Stimulated activated CD8-positive, alpha-beta memory T cell treated with anti-CD3 and anti-CD28 coated beads, Interleukin-4, amount 100 ng/mL, for 4 hours (primary cell): ENCODE measurements at places on chromosomes 5 and 9.

DNA sequence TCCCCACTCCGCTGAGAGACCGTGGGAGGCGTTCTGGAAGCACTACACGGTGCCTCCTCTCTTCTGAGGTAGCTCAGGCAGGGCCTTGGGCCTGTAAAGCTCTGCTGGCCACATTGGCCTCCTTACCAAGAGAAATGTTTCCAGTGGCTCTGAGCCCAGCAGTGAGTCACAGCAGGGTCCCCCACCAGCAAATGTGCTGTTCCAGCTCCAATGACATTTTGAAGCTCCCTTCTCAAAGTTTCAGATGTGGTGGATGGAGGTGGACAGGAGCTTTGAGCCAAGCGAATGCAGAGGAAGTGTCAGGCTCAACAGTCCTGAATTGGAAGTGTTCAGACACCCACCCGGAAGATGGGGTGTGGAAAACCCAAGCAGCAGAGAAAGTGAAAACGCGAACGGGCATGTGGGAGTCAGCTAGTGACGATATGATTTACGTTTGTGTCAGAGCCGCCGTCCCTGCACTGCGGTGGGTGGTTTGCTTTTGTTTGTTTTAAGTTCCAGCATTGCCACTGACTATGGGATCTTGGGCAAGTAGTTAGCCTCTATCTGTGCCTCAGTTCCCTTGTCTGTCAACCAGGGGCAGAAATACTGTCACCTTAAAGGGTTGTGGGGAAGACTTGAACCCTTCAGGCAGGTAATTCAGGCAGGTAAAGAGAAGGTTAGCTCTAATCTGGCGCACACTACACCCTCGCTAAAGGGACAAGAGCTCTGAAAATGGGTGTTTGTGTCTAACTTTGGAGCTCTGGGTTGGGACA, 38.2 kb downstream of the C5orf15 start:
- peak; percentile 40 for DNase-seq

- no peak for DNase-seq
These were observed 47.0 kb downstream of the PRR16 start for GRCh38 chr5:120510994-120511686.

- no peak for DNase-seq
These were observed 60.1 kb upstream of the SPATA31C2 start for GRCh38 chr9:88198341-88198807.

- DNase-seq, result no peak
These were observed 116.5 kb downstream of the SNX18 start for GRCh38 chr5:54634089-54634488.

DNA sequence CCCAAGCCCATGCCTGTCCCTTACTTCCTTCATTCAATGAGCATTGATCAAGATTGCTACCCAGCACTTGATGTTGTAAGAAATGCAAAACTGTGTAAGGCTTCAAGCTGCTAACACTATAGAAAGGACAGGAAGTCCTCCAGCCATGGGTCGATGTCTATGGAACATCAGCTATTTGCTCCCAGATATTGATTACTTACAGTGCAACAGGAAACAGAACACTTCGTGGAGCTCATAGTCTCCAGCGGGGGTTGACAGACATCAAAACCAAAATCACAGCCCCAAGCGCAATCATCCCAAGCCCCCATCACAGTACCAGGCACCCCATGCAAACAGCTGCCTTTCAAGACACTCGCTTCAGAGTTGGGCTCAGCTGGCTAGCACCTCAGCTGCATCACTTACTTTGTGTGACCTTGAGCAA, 26.8 kb upstream of the DUSP1 start:
- no peak for DNase-seq

GRCh38 chr5:36311956-36312355, 10.3 kb upstream of the RANBP3L start:
- no peak for DNase-seq

- DNase-seq, result no peak
These were observed 506.5 kb downstream of the DMAC1 start for GRCh38 chr9:7293091-7293490.

DNA sequence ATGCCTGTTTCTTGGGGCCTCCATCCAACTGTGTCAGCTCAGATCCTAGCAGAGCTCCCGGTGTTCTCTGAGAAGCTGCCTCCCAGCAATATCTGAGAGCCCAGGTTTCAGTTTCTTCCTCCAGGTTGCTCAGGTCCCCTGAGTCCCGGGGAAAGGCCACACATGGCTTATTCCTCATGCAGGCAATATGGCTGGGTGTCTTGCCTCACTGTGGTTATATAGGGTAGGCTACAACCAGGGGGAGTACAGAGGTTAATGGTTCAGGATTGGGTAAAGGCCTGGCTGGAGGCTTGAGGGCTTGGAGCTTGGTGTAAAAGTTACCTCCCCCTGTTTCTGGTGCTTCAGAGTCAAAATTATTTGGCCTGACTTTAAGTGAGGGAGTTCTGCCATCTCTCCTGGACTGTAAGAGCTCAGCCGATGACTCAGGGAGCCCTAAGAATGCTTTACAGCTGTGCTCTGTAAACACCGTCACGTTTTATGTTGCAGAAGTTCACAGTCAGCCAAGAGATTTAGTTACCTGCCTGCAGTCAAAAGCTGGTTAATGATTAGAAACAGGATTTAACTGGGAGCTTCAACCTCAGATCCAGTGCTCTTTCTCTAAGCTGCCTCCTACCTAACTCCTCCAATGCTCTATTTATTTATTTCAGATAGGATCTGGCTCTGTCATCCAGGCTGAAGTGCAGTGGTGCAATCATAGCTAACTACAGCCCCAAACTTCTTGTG, 24.3 kb upstream of the UBAP2 start:
- DNase-seq, result no peak

DNA sequence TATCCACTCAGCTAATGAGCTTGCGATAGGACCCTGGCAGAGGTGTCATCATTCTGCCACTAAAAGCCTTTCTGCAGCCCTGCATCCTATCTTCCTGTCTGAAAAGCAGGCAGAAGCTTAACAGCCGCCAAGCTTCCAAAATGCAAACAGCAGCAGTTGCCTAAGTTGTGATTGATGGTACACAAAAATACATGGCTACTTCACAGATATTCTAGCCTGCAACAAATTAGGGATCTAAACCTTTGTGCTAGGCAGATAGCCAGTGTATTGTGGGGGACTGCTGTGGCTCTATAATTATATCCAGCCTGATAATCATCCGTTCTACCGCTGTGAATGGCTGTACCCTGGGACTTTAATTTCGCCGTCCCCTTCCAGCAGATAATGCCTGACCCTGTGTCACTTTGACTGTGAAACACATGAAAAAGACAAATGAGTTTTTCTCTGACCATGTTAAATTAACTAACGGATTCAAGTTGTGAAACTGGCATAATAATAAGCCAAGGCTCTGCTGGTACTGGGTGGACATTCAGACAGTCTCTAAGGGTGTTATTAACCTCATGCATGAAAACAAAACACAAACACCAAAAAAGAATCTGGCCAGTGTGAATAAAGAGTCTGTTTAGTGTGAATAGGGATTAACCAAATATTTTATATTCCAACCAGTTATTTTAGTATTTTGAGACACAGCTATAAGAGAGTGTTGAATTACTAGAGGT, 45.9 kb downstream of the SEMA6A start:
- DNase-seq, result no peak

DNA sequence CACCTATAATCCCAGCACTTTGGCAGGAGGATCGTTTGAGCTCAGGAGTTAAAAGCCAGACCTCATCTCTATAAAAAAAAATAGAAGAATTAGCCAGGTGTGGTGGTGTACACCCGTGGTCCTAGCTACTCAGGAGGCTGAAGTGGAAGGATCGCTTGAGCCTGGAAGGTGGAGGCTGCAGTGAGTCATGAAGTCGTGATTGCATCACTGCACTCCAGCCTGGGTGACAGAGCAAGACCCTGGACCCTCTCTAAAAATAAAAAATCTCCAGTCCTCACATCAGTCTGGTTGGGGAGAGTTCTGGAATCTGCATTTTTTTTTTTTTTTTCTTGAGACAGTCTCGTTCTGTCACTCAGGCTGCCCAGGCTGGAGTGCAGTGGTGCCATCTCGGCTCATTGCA, 9.3 kb downstream of the FPGS start:
- DNase-seq, result no peak

- DNase-seq, result no peak
These were observed 322.2 kb upstream of the SGCD start for GRCh38 chr5:156004754-156005153.

DNA sequence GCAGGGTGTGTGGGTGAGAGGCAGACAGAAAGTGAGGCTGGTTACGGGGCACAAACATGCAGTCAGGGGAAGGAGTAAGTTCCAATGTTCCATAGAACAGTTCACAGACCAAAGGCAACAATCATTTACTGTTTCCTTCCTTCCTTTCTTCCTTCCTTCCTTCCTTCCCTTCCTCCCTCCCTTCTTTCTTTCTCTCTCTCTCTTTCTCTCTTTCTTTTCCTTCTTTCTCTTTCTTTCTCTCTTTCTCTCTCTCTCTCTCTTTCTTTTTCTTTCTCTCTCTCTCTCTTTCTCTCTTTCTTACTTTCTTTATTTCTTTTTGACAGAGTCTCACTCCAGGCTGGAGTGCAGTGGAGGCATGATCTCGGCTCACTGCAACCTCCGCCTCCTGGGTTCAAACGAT, 125.8 kb upstream of the LPCAT1 start:
- DNase-seq, result no peak

- no peak for DNase-seq
These were observed 196.8 kb downstream of the SH3GL2 start for GRCh38 chr9:17775656-17776055.

GRCh38 chr5:1736889-1737711, 62.5 kb downstream of the MRPL36 start:
- no peak for DNase-seq

- DNase-seq, result no peak
These were observed 10.7 kb upstream of the SEC16A start for GRCh38 chr9:136493567-136493971.
